ENCODE measurements at places on chromosomes 11 and 22.

DNA sequence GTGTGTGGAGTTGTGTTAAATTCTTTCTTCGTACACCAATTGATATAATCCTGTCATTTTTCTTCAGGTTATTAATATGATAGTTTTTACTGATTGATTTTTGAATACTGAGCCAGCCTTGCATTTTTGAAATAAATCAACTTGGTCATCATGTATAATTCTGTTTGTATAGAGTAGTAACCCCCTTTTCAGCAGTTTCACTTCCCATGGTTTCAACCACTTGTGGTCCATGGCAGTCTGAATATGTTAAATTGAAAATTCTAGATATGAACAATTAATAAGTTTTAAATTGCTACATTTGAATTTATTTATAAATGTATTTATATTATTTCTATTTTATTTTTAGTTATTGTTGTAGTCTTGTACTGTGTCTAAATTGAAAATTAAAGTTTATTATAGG is 32.6 kb downstream of the MS4A6A start:
- DNase-seq, result no peak

DNA sequence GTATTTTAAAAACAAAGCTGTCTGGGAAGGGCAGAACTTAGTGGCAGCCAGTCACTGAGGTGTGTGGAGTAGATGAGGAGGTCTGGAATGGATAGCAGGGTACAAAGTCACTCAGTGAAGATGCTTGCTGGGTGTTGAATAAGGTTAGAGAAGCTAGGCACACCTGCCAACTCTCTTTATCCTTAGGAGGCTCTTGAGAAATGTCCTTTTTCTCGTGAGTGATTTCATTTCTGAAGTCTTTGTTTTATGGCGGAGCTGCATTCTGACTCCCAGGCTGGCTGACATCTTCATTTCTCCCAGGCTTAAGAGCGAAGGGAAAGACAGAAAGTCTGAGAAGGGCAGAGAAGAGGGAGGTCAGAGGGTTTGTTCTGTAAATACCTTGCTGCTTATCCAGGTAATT is 31.0 kb downstream of the CECR2 start:
- DNase-seq, result peak; percentile 49

- no peak for DNase-seq
Measured at GRCh38 chr11:17792161-17792560, 57.6 kb downstream of the KCNC1 start.

GRCh38 chr22:19129871-19130270 is 1.2 kb upstream of the TSSK2 start:
- DNase-seq, result peak; percentile 23

GRCh38 chr11:68447015-68447801 is 13.3 kb upstream of the PPP6R3 start:
- peak; percentile 15 for DNase-seq

- DNase-seq, result no peak
Measured at GRCh38 chr11:74006743-74007304, 2.1 kb downstream of the UCP3 start.

GRCh38 chr11:105589346-105589745 is 20.5 kb upstream of the GRIA4 start:
- DNase-seq, result no peak

- no peak for DNase-seq
Measured at GRCh38 chr22:46476547-46476941, 60.9 kb downstream of the CELSR1 start.

- DNase-seq, result no peak
Measured at GRCh38 chr11:8739309-8739793, 56.8 kb downstream of the RPL27A start.

DNA sequence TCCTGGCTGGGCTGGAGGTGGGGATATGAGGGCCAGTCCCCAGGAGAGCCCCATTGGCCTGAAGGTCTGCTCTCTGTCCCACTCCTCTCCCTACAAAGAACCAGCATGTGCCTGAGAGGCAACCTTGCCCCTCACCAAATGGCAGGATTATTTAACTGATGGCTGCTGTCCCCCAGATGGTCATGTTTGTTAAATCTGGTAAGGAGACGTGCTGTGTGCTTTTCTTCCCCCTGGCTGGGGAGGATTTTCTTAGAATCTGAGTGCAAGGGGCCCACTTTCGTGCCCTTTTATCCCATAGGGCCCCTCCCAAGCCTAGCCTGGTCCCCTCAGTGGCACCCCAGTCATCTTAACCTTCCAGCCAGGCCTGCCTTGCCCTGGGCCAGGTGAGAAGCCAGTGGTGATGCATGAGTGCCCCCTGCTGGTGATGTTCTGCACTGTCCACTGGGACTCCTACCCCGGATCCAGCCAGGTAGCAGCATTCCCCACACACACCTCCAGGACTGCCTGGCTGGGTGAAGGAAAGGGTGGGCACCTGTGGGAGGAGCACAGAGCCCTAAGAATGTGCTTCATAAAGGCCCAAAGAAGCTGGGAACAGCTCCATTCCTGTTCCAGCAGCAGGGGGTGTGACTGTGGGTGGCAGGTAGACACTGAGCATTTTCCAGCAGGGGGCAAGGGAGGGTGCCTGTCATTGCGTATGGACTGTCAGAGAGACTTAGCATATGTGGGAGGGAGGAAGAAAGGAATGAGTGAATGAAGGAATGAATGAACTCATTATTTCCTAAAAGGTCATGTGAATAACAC is 28.9 kb downstream of the MFNG start:
- peak; percentile 25 for DNase-seq

DNA sequence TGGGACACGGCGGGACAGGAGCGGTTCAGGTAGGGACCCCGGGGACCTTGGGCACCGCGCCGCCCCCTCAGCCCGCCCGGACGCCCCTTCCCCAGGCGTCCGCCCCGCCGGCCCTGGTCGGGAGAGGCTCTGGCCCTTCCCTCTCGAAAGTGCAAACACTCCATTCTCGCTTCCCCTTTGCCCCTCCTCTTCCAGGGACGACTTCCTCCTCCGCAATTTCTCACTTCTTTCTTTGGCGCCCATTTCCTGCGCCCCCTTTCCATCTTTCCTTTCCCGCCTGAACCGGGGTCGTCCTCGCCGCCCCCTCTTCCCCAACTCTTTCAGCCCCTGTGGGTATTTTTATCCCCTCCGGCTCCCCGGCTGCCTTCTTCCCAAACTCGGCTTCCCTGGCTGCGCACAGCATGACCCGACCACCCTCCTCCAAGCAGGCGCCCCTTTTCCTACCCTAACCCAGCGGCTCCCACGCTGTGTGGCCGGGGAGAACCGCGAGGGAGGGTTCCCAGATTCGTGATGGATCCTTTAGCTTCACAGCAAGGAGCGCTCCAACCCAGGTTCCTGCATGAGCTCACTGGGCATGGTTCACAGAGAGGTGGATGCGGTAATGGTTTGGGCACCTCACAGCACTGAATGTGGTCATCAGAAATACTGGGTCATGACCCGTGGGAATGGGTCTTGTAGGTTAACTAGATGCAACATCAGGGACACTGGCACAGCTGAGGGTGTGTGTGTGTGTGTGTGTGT is 689 bp downstream of the RAB39A start:
- peak; percentile 54 for DNase-seq

- no peak for DNase-seq
Measured at GRCh38 chr22:20391222-20391621, 2.7 kb upstream of the ZNF74 start.

DNA sequence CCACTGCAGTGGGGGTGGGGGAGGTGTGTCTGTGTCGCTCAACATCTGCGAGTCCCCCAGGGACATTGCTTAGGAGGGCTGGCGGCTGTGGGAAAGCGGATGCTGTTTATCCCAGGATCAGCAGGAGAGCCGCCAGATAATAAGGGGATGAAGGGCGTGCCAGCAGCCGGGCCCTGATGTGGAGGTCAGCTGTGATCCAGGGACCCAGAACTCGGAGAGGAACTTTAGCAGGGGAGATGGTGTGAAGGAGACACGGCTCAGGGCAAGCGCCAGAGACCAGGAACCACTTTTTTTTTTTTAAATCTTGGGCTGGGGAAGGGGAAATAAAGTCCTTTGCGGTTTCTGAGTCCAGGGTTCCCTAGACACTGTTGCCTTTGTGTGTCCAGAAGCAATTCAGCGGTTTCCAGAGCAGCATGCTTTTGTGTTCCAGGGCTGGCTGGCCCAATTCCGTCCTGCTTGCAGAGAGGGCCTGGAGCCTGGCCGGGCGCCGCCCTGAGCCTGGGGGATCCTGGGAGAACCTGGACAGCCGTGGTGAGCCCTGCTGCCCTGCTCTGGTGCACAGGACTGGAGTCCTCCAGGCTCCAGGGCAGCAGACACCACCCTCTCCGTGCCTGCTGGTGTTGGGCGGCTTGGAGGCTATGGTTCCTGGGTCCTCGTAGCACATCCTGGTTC is at the start of gene GRAMD4:
Gene GRAMD4 (plus strand): TSS at position 557 of the 672 bp plus-strand sequence. CDS start 6,414 bp downstream, outside the sequence.
- peak; percentile 18 for DNase-seq

DNA sequence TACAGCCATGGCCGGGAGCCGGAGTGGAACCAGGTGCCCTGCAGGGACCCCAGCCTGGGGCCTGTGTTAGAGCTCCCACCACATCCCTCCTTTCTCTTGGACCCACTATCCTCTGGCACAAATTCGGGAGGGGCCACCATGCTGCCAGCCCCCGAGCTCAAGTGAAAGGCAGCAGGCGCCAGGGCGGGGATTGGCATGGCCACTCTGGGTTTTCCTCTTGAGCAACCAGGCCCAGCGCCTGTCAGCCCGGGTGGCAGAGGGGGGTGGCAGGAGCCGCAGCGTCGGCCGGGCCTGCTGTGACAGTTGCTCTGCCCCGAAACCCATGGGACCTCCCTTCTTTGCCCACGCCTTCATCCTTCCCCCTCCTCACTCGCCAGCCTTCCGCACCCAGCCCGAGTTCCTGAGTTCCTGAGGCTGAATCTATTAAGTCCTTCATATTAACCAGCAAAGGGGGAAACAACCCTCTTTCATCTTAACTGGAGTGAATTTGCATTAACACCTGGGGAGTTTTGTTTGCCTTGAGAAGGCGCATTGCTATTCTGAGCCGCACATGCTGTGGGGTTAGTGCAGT is 16.8 kb upstream of the CABP7 start:
- DNase-seq, result no peak

DNA sequence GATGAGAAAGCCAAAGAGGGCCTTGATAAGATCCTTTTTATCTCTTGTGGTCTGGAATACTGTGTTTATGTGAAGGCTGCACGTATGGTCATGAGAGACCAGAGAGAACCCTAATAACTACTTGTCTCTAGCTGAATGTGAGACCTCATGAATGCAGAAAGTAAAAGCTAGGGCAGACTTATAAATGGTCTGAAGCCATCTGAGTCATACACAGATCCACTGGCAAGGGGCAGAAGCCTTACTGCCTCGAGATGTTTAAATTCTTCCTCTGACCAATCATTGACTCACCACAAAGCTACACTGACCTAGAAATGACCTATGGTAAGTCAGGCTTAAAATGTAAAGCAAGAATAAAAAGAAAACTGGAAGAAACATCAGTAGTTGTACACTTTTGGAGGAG is 22.7 kb upstream of the OR4B1 start:
- no peak for DNase-seq

DNA sequence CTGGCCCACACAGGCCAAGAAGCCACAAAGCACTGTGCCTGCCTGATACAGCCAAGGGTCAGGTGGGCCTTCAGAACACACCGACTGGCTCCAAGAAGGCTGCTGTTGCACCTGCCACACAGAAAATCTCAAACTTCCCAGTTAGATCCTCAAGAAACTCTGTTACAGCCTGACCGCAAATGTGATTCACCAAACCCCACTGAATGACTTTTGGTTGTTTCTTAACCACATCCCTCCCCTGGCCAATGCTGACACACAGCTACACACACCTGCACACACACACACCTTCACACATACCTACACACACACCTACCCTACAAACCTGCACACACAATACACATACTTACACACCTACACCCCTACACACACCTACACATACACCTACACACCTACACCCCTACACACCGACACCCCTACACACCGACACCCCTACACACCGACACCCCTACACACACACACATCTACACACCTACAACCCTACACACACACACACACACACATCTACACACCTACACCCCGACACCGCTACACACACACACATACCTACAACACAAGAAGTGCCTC is 31.5 kb downstream of the CDKN1C start:
- DNase-seq, result no peak

DNA sequence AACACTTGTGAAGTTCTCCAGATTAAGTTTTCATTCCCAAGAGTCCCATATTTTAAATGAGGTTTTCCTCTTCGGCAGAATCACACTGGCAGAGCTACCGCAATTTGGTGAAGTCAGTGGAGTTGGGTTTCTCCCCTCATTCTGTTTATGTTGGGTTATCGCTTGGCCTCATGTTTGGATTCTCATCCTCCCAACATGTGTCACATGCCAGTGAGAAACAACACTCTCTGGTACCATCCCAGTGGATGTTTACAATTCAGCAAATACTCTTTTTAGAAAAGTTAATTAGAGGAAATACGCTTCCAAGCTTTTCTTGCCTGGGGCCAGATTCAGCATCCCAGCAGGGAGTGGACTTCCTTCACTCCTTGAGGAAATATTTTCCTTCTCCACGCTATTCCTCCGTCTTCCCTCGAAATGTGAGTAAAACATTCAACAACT is 2.1 kb downstream of the PAMR1 start:
- DNase-seq, result no peak

DNA sequence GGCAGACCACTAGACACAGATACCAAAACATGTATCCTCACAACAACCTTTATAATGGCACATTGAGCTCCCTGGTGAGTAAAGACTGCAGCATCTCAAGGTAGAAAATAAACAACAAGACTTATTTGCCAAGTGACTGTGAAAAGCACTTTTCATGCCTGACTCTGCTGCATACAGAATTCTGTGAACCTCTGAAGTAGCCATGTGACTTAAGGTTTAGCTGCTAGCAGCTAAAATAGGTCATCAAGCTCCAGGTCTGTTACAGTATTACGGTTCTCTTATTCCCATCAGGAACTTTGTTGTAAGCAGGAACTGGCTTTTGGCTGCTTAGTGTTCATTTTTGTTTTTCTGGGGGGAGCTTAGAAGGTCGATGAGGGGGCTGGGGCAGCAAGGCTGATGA is 139.4 kb downstream of the PAX6 start:
- no peak for DNase-seq

DNA sequence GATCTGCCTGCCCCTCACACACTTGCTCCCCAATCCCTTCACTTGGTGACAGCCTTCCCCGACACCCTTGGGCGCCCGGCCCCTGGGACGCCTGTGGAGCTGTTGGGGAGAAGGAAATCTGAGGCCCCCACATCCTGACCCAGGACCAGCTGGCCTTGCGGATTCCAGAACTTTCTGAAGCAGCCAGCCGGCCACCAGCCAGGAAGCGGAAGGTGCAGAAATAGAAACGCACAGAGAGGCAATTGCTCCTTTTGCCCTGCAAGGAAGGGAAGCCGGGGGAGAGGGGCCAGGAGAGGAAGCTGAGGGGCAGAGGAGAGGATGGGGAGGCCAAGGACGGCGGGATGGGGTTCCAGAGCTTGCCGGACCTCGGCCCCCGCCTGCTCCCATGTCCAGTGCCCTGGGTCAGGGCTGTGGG is 66.7 kb upstream of the LINC01488 start:
- no peak for DNase-seq

Measured in NCI-H1105 treated with DMSO at 0.1 percent for 48 hours (cell line).